Endothelial cell (in vitro differentiated cells): ENCODE measurements at places on chromosomes 4 and X.

DNA sequence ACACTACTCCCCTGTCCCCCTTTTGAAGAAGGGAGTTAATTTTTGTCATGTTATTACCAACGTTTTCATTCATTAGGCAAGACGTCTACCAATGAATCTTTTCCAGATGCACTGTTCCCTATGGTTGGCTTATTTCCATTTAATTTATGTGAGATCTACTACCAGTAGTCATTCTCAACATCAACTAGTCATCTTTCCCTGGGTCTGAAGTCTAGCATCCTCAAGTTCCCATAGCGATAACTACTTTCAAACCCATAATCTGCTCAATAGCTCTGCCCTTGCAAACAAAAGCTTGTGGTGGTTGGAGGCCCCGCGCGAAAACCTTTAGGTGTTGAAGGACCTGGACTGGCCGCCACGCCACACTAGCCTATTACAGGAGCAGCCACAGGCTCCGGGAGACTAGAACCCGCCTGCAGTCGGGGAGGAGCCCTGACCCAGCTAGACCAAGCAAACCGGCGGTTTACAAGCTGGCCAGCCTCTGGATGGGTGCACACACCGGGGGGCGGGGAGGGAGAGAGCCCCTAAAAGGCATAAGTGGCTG lies 746 bp downstream of the PPAT start:
- peak; percentile 63 for DNase-seq

DNA sequence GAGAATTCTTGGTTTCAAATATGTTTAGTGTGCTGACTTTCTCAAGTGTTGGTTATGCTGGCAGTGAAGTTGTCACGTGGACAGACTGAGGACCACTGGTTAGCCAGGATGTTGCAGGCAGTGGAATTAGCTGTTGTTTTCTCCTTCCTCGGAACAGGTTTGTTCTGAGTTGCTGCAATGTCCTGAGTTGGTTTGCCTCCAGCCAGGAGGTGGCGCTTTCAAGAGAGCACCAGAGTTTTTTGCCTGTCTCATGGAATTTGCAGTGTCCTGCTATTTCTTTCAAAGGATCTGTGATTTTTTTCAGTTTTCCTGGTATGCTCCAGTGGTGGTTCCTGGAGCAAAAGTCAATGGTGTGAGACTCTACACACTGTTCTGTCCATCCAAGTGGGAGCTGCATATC lies 158.1 kb upstream of the CXorf66 start:
- DNase-seq: peak; percentile 16

- DNase-seq: no peak
Measured at GRCh38 chr4:137359691-137360315, 172.5 kb downstream of the PCDH18 start.

DNA sequence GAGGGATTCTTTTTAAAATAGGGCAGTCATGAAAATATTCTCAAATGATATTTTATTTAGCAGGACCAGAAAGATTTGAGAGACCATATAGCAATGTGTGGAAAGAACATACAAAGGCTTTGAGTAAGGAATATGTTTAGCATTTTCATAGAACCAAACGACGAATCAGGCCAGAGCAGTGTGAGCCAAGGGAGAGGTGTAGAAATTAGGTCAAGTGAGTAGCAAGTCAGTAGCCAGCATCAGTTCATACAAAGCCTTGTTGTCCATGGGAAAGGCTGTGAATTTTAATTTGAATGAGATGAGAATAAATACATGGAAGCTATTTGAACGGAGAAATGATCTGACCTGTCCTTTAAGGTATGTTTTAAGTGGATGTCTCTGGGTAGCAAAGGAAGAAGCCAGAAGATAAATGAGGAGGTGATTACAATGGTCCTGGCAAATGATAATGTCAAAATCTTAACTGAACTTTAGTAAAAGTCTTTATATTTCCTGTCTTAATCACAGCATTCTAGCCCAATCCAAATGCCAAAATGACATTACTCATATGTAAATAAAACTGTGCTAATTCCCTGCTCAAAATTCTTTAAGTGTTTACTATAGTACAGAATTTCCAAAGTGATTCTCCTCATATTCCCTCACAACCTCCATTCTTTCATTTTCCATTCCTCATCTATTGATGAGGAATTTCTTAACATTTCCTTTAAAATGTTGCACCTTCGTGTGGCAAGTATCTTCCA lies 155.7 kb upstream of the SLIT2 start:
- no peak for DNase-seq

GRCh38 chrX:152259150-152259549 lies 120.8 kb upstream of the MAGEA10 start:
- DNase-seq: no peak

- DNase-seq: no peak
Measured at GRCh38 chrX:139639253-139639652, 68.7 kb downstream of the MCF2 start.
